Aorta (tissue), 5 donors: ENCODE measurements at places on chromosomes 2 and 18. TPM values are rescaled to one million over a fixed set of nuclear protein-coding genes. Genes with fewer than 3 reads are reported as not detected.

DNA sequence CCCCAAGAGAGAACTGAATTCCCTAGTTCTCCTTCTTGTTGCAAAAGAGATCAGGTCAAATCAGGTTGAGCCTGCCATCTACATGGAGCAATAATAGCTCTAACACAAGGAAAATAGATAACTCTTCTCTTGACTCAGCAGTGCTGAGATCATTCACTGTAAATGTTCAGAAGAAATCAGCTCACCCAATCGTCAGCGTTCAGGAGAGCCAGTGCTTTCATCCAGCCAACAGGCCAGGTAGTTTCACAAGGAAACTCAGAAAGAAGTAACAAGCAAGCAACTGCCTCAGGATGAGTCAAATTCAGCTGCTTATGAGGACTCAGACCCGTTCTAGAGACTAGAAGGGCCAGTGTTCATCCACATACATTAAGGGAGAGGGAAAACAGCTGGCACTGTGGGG is 5.9 kb downstream of the LMAN2L start:
- no peaks in the 10 kb centered on the region for H3K4me1 ChIP-seq
- H3K36me3 ChIP-seq, result peaks cover 10% of the 10 kb centered on the region
- H3K27ac ChIP-seq, result no peak overlapping the region
- DNase-seq, result no peak
- H3K27me3 ChIP-seq, result no peaks in the 10 kb centered on the region

DNA sequence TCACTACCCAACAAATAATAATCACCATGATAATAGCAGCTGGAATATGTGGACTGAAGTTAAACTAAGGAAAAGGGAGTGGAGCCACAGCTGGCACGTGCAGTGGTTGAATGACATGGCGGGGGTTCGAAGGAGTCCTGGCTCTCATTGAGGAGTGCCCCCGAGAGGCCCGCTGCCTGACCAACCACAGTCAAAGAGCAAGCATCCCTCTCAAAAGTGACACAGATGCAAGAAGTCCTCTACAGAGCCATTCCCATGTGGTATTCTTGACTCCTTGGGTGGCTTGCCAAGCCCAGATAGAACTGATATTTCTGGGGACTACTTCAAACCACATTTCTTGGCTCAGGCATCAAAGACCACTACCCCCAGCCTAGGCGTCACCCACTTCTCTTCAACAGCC is 405.1 kb downstream of the TNS1 start:
- H3K27me3 ChIP-seq, result no peaks in the 10 kb centered on the region
- no peak for DNase-seq
- peaks cover 4% of the 10 kb centered on the region for H3K36me3 ChIP-seq
- H3K4me3 ChIP-seq, result no peak overlapping the region
- H3K4me1 ChIP-seq, result no peaks in the 10 kb centered on the region
- no peak overlapping the region for H3K27ac ChIP-seq

DNA sequence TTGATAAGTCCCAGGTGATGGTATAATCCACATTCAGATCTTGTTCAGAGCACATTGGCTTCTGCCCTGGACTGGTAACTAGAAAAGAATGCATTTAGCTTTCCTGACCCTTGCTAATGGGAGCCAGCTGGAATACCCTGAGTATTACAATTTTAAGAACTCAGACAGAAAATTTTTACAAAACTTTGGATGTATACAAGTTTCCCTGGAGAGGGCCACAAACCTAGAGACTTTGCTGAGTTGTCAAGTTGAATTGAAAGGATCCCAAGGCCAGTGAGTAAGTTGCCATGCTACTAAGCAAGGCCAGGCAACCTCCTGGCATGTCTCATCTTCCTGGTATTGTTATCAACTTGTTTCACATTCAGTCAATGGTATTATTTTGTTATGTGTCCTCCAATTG is 20.0 kb upstream of the NABP1 start:
- H3K27ac ChIP-seq, result no peak overlapping the region
- no peaks in the 10 kb centered on the region for H3K36me3 ChIP-seq
- DNase-seq, result no peak
- H3K4me1 ChIP-seq, result no peaks in the 10 kb centered on the region

DNA sequence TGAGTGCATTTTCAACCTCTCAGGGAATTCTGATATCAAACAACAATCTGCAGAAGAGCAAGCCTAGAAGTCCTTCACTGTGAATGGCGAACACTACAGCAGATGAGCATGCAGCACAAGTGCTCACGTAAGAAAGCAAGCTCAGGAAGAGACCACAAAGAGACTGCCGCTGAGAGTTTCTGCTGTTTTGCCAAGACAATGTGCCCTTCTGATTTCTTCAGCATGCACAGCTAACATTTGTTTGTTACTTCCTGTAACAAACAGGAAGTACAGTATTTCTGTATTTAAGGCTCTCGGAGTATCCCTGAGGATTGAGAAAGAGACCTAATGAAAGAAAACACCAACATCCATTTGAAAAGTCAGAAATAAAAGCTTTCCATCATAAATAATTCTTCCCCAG is 45.9 kb downstream of the MBOAT2 start:
- no peaks in the 10 kb centered on the region for H3K27me3 ChIP-seq
- no peaks in the 10 kb centered on the region for H3K4me1 ChIP-seq
- no peak overlapping the region for H3K27ac ChIP-seq
- no peak overlapping the region for H3K4me3 ChIP-seq

The SMAD7 gene
- 98.8 TPM for total RNA-seq
